Activated T-helper 17 cell treated with anti-CD3 and anti-CD28 coated beads, Interleukin-2, amount 50 U/mL, for 72 hours (primary cell): ENCODE measurements at places on chromosomes 12 and 14. TPM values are rescaled to one million over a fixed set of nuclear protein-coding genes. Genes with fewer than 3 reads are reported as not detected.

- no peak for ATAC-seq
Measured at GRCh38 chr12:69471667-69472385, 1.6 kb downstream of the FRS2 start.

The TSPAN11 gene
- total RNA-seq: not detected

DNA sequence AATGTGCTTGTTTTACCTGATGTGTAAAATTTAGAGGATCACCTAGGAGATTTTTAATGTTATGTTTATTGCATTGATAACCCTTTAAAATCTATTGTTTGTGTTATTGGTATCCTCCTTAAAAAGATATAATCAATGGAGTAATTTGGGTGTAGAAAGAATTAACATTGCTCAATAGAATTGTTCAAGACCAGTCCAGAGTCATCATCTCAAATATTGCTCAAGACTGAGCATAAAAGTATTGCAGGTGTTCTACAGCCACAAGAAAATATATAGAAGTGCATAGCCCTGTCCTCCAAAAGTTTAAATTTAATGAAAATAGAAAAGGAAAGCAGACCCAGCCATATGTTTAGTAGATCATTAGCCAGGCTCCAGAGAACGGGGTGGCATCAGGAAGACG is 102.5 kb upstream of the ARID2 start:
- ATAC-seq: no peak

DNA sequence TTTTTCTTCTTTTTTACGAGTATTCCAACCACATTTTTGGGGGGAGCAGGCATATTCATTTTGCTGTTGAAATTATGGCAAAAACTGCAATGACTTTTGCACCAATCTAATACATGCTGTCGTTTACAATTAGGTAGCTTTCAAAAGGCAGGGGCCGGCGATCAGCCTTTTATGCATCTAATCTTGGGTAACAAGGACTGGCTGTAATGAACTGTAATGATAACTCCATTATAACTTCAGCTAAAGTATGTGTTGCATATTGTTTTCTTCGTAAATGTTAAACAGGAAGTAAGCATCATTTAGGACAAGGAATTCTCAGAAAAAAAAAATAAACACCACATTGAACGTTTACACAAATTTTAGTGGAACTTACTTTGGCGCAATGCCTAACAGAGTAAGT is 30.3 kb upstream of the KLRF1 start:
- no peak for ATAC-seq

GRCh38 chr14:88323523-88324199 is 592 bp upstream of the KCNK10 start:
- no peak for ATAC-seq

DNA sequence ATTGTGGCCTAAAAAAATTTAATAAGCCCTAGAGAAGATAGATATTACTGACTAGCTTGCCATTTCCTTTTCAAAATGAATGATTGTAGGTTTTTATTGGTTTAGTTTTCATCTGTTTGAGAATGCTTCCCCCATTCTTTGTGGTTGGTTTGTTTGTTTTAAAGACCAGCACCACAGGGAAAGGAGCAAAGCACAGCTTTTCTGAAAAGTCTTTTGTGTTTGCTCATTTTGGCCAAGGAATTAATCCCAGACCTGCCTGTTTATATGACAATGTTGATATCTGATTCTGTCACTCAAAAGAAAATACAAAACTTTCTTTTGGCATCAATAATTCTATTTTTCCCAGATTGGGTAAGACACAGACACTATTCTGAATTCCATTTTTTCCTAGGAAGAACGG is 312.5 kb upstream of the FLRT2 start:
- no peak for ATAC-seq

DNA sequence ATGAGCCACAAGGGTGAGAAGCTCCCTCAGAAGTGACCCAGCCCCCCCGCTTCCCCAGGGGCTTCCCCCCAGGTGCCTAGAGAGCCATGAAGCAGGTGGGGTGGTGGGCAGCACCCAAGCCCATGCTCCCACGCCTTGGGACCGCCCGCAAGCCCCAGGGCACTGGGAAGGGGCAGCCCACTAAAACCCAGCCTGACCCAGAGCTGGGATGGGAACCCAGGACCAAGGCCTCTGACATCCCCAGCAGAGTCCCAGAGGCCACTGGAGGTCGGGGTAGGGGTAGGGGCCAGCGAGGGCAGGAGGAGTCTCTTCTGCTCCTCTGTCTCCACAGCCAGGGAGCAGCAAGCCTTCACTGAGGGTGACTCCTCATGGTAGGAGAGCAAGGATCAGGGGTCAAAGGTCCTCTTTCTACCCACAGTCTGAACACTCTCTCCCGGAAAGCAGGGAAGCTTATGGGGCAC is 86.5 kb upstream of the ZFP36L1 start:
- no peak for ATAC-seq

DNA sequence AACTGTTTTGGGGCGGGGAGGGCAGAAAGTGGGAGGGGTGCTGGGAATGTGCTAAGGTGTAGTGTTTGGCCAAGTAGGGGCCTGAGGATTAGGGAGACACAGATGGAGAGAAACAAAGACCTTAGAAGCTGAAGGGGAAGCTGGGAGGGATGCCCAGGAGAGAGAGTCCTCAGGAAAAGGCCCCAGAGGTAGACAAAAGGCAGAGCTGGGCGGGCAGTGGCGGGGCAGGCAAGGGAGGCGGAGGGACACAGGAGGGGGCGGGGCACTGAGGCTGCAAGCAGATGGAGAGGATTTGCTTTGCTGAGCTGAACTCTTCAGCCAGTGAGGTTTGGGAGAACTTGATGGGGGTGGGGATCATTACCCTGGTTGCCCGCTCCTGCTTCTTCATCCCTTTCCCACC is 2.8 kb downstream of the PTMS start:
- no peak for ATAC-seq

DNA sequence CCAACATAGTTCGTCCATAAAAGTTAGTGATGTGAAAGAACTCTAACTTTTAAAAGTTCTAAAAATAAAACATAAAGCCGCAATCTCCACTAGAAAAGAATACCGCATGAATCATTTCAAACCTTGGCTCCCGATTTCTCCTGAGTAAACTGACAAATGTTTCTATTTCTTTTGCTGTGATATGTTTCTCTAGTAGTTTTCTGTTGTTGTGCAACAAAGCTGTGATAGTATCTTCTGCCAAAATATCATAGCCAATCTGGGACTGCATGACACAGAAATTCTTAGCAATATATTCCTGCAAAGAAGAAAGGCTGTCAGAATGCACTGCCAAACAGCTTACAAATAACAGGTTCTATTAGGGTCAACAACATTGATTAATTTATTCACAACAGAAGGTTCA is 174.0 kb downstream of the ITPR2 start:
- no peak for ATAC-seq

The TEX22 gene
- 0.95 TPM for total RNA-seq

DNA sequence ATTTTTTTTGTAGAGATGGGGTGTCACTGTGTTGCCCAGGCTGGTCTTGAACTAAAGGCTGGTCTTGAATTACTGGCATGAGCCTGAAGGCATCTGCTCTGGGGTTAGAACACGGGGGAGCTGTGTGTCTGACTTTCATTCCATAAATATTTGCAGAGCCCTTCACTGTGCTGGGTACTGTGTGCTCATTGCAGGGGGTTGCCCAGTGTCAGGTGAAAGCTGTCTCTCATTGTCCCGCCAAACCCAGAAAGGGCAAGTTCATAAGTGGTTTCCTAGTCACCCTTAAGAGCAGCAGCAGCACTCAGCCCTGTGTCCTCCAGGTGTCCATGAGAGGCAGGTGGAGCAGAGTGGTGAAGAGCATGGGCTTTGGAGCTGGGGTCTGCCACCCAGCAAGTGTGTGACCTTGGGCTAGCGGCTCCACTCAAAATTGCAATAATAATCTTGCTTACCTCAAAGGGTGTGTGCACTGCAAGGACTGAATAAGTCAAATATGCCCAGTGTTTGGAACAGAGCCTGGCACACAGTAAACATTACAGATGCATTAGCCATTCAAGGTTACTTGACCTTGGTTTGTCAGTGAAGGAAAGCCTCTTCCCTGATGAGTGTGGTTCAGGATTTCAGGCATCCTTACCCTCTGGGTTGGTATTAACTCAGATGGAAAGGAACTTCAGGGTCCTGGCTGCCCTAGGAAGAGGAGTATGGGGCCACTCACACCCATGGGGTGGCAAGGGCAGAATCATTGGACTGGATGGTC is 4.4 kb upstream of the SMIM41 start:
- ATAC-seq: no peak

DNA sequence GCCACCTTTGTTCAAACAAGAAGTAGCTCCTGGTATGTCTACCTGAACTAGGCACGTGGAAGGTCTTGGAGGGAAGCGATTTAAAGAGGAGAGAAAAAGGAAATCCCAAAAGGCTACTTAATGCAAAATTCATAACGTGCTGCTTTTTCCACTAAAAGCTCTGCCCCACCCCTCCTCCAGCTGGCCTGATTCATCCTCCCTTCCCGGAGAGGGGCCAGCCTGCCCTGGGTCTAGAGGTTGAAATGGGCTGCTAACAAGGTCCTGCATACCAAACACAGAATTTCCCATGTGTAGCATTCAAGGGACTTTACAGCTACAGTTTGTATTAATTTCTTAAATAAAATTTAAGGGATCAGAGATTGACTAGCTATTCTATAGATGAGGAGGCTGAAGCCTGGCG is 83.2 kb downstream of the KNTC1 start:
- ATAC-seq: no peak

DNA sequence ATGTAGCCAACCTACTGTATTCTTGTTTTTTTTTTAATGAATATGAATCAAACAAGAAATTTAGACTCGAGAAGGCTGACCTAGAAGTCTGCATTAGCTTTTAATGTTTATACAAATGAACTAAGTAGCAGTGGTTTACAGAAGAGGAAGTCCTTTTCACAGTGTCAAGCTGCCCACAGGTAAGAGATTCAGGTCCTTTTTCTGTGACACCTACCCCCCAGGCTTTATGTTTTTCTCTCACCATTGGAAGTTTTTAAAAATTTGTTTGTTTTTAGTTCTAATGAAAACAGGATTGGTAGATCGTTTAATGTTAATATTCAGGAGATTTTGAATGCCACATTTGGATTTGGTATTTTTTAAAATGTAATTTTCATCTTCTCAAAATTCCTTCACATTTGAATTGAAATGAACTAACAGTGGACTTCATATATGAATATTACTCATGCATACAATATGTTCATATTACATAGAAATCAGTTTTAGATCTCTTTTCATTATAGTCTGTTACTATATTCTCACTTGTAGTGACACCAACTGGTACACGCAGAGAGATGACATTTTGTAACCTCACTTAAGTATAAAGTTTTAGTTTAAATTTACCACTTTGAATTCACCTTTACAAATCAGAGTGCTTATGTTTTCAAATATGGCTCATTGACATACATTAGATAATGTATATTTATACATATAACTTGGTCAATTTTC is 29.7 kb downstream of the ATF7IP start:
- ATAC-seq: peak; percentile 22

DNA sequence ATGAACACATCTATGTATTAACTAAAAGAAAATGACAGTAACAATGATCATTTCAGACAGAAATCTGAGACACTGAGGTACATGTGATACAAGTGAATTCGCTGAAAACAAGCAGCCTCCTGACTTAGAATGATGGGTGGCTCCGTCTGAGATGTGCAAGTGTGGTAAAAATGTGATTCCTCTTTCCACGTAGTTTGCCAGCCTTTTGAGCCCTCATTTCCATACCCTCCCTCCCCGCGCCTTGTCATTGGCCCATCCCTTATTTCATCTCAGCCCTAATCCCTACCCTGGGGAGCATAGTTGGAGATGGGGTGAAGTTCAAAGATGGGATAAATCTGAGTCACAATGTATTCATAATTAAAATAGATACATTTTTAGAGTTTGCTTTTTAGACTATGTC is 107.8 kb downstream of the BMP4 start:
- ATAC-seq: no peak

DNA sequence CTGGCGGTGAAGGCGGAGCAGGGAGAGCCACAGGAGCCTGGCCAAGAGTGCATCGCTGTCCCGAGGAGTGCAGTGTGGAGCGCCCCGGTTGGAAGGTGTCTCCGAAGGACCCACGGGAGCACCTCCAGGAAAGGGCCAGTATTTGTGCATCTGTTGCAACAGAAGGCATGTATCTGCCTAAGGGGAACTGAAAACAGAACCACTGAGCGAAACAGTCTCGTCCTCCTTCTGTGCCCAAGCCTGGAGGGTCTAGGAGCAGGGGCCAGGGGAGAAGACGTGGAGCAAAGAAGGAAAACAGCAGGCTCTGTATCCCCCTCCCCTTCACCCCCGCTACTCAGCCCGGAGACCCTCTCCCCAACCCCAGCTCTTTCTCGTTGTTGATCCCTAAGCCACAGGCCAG is 5.3 kb upstream of the LRRC10 start:
- ATAC-seq: no peak

GRCh38 chr12:19119440-19119839 is 10.1 kb upstream of the PLEKHA5 start:
- no peak for ATAC-seq

GRCh38 chr14:61387076-61387475 is 65.7 kb downstream of the PRKCH start:
- no peak for ATAC-seq

DNA sequence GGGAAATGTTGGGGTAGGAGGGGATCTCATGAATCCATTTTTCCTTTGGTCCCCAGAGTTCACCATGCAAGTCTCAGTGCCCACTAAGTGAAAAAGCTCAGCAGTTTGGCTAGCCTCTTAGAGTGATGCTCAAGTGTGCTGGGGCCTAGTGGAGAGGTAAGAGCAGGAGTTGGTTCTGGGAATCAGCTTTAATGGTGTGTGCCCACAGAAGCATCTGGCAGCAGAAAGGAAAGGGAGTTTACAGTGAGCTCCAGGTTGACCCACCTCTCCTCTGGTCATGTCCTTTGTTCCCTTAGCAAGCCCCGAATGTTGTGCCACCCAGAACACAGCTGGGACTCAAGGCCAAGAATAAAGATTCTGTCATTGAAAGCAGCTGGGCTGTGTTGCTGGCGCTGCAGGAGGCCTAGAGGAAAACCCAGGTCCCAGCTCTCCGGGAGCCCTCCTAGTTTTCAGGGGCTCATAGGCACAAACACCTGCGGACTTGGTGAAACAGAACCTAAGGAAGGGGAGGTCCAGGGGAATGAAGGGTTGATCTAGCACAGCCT is 320.8 kb downstream of the ZFP36L1 start:
- ATAC-seq: no peak

The TAS2R7 gene
- not detected for total RNA-seq

The SSPN gene
- total RNA-seq: not detected

- ATAC-seq: no peak
Measured at GRCh38 chr12:68122236-68122920, 37.2 kb downstream of the IFNG start.

DNA sequence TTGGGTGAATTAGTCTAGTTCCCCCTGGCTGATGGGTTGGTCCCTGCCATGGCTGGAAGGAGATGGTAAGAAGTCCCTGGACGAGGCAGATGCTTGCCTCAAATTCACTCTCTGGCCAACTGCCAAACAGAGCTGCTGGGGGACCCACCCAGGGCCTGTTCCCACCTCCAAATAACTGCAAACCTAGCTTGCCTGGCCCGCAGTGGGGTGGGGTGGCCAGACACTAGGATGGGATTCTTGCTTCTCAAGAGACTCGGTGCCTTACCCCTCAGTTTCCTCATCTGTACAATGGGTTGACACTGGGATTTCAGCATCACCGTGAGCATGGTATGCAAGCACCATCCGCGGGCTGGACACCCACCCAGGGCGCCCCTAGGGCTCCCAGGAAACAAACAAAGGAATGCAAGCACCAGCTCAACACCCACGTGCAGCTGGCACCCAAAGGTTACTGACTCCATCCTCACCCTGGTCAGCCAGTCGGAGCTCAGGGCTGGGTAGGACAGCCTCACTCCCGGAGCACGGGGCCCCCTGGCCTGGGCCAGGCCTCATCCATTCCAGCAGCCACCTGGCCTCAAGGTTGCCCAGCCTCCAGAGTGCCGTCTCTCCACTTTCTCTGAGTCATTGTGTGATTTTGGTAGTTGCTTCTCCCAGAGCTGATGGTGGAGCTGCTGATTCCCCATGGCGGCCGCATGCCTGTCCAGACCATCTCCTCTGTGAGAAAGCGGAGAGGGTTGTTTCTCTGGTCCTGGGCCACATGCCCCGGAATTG is 205.2 kb upstream of the RTL1 start:
- ATAC-seq: no peak
